ENCODE measurements at places on chromosomes 3 and 15. TPM values are rescaled to one million over a fixed set of nuclear protein-coding genes. Genes with fewer than 3 reads are reported as not detected.

The SLC12A1 gene
- total RNA-seq: not detected

The RTP3 gene
- not detected for total RNA-seq

- H3K36me3 ChIP-seq: no peaks in the 10 kb centered on the region
- H3K27ac ChIP-seq: no peak overlapping the region
- peak; percentile 53 for DNase-seq
- H3K27me3 ChIP-seq: no peaks in the 10 kb centered on the region
These were observed 472 bp downstream of the BSN start for GRCh38 chr3:49554633-49555265.

GRCh38 chr3:115611630-115612029 lies 11.7 kb upstream of the GAP43 start:
- no peaks in the 10 kb centered on the region for H3K36me3 ChIP-seq
- no peak overlapping the region for H3K4me3 ChIP-seq
- no peak for DNase-seq
- no peaks in the 10 kb centered on the region for H3K4me1 ChIP-seq
- no peaks in the 10 kb centered on the region for H3K27me3 ChIP-seq

- no peak for DNase-seq
- H3K36me3 ChIP-seq: no peaks in the 10 kb centered on the region
- no peaks in the 10 kb centered on the region for H3K4me1 ChIP-seq
- H3K27me3 ChIP-seq: no peaks in the 10 kb centered on the region
- H3K27ac ChIP-seq: no peak overlapping the region
These were observed 78.7 kb upstream of the MME start for GRCh38 chr3:155001289-155002010.

DNA sequence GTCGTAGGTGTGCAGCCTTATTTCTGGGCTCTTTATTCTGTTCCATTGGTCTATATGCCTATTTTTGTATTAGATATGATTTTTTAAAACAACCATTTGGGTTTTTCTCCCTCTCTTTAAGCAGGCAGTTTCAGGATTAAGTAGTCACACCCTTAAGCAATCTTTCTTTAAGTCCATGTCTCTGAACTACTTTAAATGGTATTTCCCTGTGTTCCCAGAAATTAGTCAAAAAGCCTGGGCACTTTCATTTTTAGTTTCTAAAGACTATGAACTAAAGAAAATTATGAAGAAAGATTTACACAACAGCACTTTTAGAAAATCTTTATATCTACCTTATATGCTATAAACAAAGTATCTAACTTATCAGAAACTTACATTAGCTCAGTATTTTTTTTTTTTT lies 110.3 kb downstream of the FAIM start:
- H3K4me1 ChIP-seq: no peaks in the 10 kb centered on the region
- H3K4me3 ChIP-seq: no peak overlapping the region
- peaks cover 3% of the 10 kb centered on the region for H3K36me3 ChIP-seq
- no peak for DNase-seq
- no peaks in the 10 kb centered on the region for H3K27me3 ChIP-seq

- H3K27me3 ChIP-seq: peaks cover 64% of the 10 kb centered on the region
- H3K27ac ChIP-seq: no peak overlapping the region
- no peak for DNase-seq
- H3K4me3 ChIP-seq: no peak overlapping the region
These were observed 101.2 kb downstream of the TLE3 start for GRCh38 chr15:69996321-69997160.

- no peaks in the 10 kb centered on the region for H3K36me3 ChIP-seq
- H3K27ac ChIP-seq: no peak overlapping the region
- H3K4me3 ChIP-seq: no peak overlapping the region
- peaks cover 28% of the 10 kb centered on the region for H3K27me3 ChIP-seq
These were observed 74.6 kb upstream of the GOLGA8J start for GRCh38 chr15:30008156-30008555.
